SK-MEL-5 (cell line): ENCODE measurements at places on chromosomes 3 and 15. TPM values are rescaled to one million over a fixed set of nuclear protein-coding genes. Genes with fewer than 3 reads are reported as not detected.

DNA sequence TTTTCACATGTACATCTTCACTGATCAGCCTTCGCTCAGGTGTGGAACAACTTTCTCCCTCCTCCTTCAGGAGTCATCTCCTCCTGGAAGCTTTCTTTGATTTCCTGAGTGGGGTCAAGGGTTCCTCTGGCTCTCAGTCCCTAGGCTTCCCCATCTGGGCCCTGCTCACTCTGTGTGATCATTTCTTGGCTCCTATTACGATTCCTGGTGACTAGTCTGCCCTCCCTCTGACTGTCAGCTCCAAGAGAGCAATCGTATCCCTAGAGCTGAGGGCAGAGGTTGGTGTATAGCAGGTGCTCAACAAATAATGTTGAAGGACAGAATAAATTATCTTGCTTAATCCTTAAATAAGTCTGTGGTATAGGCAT is 15.3 kb upstream of the PRKCD start:
- DNase-seq = no peak

- DNase-seq = no peak
Observed at GRCh38 chr3:133991209-133991608, 38.5 kb downstream of the SLCO2A1 start.

- no peak for DNase-seq
Observed at GRCh38 chr3:115398506-115398905, 224.8 kb upstream of the GAP43 start.

DNA sequence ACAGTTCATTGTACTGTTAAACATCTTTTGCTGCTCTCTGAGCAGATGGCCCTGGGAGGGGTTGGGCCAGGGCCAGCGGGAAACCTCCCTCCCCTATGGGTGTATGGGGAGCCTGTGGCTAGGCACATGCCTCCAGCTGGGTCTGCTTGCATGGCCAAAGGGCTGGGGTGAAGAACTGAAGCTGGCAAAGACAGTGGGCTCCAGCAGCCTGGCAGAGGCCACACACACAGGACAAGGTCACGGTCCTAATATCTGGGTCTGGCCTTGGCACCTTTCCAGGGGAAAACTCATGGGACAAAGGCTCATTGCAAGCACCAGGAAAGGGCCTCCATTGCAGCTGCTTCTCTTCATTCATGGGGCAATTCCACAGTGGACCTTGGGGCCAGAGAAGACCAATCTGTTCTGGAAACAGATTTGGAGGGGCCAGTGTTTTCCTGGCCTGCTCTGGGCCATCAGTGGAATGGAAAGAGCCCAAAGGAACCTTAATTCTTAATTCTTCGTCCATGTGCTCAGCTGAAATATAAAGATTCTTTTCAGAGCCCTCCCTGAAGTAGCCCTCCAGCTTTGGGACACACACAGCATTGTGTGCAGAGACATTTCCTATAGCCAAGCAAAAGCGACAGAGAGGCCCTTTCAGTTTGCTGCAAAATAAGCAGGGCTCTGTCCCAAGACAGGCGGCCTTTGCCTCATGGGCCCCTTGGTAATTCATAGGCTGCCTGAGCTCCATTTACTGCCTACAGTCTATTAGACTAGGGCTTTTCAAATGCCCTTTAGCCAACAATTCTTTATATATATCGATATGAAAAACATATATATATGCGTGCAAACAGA is 11.3 kb upstream of the LIMD1 start:
- DNase-seq = peak; percentile 97

DNA sequence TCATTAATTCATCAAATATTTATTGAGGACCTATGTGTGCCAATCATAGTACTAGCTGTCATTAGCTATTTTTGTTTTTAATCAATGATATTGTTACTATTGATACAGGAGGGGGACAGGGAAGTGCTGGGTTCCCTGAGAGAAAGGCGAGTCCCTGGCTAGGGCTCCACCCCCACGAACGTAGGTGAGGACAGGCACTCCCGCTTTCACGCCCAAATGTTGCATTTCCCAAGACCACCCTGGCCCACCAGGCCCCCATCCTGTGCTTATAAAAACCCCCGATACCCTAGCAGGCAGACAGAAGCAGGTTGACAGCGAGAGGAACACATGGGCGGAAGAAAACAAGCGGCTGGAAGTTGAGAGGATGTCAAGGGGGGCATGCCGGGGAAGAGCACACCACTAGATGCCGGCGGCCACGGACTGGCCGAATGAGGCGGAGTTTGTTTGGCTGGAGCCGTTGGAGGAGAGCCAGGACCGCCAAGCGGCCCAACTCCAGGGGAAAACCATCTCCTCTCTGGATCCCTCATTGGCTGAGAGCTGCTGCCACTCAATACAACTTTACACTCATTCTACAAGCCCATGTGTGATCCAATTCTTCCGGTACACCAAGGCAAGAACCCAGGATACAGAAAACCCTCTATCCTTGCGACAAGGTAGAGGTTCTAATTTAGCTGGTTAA is 798.7 kb upstream of the SEMA6D start:
- DNase-seq = no peak

- DNase-seq = no peak
Observed at GRCh38 chr3:156483426-156483825, 71.5 kb downstream of the SSR3 start.

- no peak for DNase-seq
Observed at GRCh38 chr3:17836092-17836491, 93.7 kb upstream of the TBC1D5 start.

DNA sequence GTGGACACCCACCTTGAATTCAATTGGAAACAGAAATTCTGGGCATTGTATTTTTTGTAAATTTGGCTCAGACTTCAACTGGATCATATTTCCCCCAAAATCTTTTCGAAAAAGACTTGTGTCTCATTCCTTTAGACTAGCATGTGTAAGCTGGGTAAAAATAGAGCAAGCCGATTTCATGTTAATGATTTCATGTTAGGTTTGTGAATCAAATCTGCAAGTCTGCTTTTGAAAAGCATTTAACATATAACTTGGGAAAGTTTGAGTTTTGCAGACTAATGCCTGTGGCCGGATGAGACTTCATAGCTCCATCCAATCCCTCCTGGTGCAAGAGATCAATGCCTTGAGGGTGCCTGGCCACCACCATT is 64.5 kb downstream of the FLNB start:
- DNase-seq = no peak

- no peak for DNase-seq
Observed at GRCh38 chr3:179227349-179227748, 23.6 kb downstream of the KCNMB3 start.

DNA sequence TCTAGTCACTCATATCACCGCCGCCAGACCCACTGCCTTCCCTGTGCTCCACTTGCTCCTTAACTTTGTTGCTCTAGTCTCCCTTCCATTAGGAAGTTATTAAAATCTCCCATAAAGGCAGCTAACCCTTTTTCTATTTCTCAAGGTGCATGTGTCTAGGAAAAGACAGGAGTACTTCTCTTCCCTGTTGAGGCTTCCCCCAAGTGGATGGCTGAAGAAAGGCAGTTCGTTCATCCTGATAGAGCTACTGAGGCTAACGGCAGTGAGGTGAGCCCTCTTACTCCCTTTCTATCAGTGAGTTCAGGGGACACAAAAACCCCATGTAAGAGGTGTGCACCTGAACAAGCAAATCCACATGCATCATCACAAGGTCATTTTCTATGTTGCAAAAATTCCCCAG is 397.8 kb downstream of the IGSF11 start:
- DNase-seq = peak; percentile 49

GRCh38 chr15:40233727-40234577 is 4.9 kb upstream of the PAK6 start:
- DNase-seq = no peak

- DNase-seq = no peak
Observed at GRCh38 chr3:105857601-105858000, 11.2 kb downstream of the CBLB start.

GRCh38 chr3:31707286-31707685 is 174.6 kb downstream of the STT3B start:
- DNase-seq = no peak

DNA sequence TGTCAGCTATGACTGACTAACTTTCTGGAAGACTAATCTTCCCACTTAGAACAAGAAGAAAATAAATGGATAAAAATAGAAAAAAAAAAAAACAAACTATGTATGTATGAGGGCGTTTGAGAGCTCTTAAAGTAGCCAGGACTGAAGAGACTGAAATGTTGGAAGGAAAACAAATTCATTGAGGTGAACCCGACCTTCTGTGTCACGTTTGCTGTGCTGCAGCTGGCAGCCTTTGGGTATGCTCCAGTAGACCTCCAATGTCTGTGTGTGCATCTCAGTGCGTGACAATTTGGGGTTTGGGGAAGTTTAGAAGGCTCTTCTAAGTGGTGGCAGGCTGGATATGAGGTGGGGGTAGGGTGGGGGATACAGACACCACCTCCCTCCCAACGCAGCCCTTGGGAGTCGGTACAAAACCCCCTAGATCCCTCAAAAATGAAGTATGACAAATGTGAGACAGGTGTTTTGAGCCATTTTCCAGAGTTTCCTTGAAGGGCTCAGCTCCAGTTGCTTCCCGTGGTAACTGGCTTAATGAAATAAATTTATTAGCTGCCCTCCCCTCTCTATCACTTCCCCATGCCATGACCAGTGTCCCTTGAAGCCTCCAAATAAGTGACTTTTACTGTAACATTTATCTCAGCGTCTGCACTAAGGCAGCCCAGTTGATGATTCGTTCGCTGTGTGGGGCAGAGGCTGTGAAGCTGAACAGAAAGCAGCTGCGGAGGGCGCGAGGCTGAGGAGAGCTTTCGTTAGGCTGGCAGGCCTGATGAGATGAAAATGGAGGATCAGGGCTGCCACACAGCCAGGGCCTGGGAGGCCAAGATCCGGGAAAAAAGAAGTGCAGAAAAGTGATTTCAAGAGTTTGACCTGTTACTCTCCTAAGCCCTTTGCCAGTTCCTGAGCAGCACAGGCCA is 34.9 kb upstream of the GABRB3 start:
- DNase-seq = no peak

DNA sequence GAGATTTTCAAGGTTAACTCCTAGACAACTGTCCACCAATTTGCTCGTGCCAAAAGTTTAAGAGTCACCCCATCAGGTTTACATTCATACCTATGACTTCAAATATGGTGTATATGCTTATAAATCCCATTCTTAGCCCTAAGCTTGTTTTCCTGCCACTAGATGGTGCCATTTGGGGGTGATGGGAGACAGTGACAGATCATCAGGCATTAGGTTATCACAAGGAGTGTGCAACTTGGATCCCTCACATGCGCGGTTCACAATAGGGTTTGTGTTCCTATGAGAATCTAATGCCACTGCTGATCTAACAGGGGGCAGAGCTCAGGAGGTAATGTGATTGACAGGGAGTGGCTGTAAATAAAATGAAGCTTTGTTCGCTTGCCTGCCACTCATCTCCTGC is 182.7 kb downstream of the CNTN6 start:
- peak; percentile 93 for DNase-seq

GRCh38 chr3:156145866-156146265 is 25.5 kb downstream of the KCNAB1 start:
- no peak for DNase-seq

- no peak for DNase-seq
Observed at GRCh38 chr15:90986790-90987507, 7.4 kb downstream of the PRC1 start.

GRCh38 chr15:22949074-22949547 is 31.1 kb downstream of the CYFIP1 start:
- no peak for DNase-seq

DNA sequence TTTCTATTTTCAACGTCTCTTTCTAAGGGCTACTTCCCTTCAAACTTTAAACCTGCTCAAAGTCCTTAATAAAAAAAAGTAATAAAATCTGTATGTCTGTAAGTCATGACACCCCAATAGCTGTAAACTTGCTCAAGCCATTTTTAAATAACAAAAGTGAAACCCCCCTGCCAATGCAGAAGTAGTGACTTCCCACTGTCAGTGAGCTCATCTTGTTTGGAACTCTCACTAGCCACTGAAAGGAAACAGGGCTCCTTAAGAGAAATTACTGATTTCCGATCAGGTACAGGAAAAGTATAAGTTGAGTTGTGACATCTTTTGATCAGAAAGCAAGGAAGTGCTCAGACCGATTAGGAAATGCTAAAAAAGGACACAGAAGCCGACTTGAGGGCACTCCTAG is 27.6 kb upstream of the GPR171 start:
- DNase-seq = no peak

DNA sequence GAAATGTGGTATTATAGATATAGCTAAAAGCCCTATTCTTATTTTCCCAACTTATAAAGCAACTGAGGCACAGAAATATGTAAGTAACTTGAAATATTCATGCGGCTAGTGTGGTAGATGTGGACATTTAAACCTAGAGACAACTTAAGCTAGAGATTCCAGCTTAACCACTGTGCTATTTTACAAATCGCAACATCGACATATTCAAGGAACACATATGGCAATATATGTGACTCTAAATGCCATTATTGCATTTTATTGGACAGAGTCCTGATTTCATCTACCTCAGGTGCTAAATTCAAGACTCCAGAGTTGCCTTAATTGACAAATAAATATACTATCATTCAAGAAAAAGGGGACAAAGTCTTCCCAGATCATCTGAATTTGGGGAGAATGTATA is 442.3 kb downstream of the NLGN1 start:
- no peak for DNase-seq

DNA sequence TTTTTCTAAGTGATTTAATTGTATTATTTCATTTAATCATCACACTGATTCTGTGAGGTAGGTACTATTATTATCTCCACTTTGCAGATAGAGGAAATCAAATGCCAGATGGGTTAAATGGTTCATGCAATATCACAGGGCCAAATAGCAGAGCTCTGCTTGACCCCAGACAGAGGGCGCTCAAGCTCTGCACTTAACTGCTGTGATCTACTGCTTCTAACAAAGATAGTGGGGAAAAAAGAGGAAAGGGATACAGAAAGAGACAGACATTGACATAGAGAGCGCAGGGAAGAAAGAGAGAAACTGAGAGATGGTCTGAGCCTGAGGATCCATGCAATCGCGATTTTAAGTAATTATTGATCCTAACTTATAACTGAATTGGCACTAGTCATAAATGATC is 279.1 kb upstream of the THRB start:
- DNase-seq = peak; percentile 82

GRCh38 chr3:193190146-193190786 is 50.8 kb upstream of the PLAAT1 start:
- DNase-seq = peak; percentile 89

GRCh38 chr3:6560259-6560658 is 300.7 kb upstream of the GRM7 start:
- DNase-seq = no peak

DNA sequence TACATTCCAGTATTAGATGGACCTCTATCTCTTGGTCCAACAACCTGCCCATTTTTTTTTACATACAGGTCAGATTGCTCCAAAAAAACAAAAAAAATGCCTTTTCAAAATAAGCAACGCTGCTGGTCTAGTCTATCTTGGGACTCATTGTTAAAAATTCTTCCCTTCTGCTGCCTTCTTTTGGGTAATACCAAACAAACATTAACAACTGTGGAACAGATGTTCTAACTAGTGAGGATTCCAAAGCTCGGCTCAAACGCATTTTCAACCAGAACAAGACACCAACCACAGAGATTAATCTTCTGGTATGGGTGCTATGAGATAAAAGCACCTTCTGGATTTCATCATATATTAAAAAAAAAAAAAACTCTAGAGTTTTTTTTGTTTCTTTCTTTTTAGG is 24.7 kb downstream of the ARHGAP31 start:
- DNase-seq = no peak

GRCh38 chr15:95897651-95898050 is 432.8 kb upstream of the NR2F2 start:
- no peak for DNase-seq

TERB2 gene
- not detected in 2 replicates for total RNA-seq

PRR23A gene
- not detected in 2 replicates for total RNA-seq

UROC1 gene
- 0.05 and 0.21 TPM in 2 replicates for total RNA-seq

VEPH1 gene
- total RNA-seq = 42.3 and 51.9 TPM in 2 replicates

LMOD3 gene
- total RNA-seq = 0.16 and 0.19 TPM in 2 replicates

PLA2G4B gene
- 0.61 and 3.1 TPM in 2 replicates for total RNA-seq

NRG4 gene
- total RNA-seq = 2.8 and 6.3 TPM in 2 replicates

ZNF385D gene
- total RNA-seq = not detected in 2 replicates

CLEC3B gene
- not detected in 2 replicates for total RNA-seq

SNURF gene
- 2.3 and 3.2 TPM in 2 replicates for total RNA-seq
